ENCODE measurements at places on chromosomes 7 and 10.

DNA sequence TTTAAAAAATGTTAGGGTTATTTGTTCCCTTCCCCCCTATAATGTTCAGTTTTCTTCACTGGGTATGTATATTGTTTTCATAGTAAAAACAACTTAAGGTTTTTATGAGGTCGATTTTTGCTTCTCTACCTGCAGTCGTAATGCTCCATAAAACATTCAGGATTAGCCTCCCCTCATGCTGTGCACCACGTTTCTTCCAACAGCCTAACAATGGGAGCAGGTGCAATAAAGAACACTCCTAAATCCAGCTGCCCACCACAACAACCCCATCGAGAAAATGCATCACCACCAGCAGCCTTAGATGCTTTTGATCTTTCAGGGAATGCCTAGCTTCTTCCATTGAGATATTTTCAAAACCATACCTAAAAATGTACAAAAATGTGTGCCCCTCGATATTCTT, 111.1 kb downstream of the ADAM12 start:
- no peak for DNase-seq

GRCh38 chr7:52143219-52143618, 826.6 kb upstream of the COBL start:
- no peak for DNase-seq

- DNase-seq = peak; percentile 44
Measured at GRCh38 chr7:22697876-22698606, 29.0 kb upstream of the IL6 start.

- DNase-seq = no peak
Measured at GRCh38 chr7:155917836-155918430, 105.7 kb upstream of the SHH start.

DNA sequence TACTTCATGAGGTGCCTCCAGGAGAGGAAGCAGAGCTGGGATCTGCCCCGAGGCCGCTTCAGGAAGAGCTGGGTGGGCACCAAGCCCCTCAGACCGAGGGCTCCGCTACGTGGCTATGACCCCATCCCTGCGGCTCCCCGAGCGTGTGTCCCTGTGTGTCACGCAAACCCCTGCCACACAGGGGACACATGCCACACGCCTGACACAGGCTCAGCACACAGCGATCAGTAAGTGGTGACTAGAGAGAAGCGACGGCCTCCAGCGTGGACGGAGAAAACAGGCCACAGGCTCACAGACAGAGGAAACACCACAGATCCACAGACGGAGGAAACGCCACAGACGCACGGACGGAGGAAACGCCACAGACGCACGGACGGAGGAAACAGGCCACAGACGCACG, 18.5 kb downstream of the DIP2C start:
- no peak for DNase-seq

DNA sequence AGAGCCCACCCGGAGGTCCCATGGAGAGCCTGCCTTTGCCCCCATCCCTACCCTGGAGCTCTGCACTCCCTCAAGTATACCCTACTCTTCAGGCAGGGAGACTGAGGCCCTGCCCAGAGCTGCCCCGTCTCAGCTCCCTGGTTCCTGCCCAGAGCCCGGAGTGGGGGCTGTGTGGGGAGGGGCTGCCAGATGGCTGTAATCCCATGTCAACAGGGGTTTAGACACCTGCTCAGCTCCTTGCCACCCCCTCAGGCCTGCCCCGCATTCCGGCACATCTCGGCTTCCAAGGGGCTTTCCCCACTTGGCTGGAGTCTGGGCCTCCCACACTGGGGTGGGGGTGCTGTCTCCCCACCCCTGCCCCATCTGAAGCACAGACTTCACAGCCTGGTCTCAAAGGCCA, 20.9 kb upstream of the LFNG start:
- DNase-seq = no peak

GRCh38 chr10:96666741-96667140, 53.6 kb downstream of the PIK3AP1 start:
- DNase-seq = no peak

DNA sequence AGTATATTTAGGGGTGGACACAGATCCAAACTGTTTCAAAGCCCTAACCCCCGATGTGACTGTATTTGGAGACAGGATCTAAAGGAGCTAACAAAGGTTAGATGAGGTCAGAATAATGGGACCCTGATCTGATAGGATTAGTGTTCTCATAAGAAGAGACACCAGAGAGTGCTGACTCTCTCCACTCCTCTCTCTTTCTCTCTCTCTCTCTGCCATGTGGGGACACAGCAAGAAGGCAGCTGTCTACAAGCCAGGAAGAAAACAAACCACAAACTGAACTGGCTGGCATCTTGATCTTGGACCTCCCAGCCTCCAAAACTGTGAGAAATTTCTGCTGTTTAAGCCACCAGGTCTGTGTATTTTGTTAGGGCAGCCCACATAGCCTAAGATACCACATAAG, 84.7 kb upstream of the KDM7A start:
- no peak for DNase-seq

- DNase-seq = no peak
Measured at GRCh38 chr7:30837581-30837980, 66.4 kb downstream of the MINDY4 start.

DNA sequence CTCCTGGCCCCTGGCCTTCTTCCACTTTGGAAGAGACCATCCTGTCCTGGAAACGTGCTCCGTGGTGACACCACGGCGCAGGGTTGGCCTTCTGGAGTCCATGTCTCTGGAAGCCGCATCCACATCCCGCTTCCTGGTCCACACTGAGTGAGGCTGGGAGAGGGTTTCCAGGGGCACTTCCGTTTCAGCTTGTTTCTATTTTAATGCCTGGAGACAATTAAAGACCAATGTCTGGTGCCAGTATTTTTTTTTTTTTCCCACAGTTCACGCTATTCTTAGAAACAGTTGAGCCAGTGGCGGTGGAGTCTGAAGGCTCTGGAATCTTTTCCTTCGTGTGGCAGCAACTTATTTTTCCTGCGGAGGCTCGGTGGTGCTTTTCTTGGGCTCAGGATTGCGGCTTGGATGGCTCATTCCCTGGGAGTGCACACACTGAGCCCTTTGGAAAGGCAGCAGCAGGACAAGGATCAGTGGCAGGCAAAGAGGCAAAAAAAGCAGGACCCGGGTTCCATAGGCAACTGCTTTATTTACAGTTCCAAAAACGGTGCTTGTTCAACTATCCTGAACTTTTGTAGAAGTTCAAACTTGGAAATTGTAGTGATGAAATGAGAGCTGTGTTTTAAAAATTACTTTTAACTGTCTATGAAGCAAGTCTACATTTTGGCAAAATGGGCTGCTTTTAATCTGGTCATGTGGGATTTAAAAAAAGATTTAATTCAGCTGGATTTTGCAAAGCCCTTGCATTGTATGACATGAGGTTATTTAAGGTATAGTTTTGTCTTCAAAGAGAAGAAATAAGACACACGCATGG, 202.8 kb downstream of the BAMBI start:
- no peak for DNase-seq

- no peak for DNase-seq
Measured at GRCh38 chr10:58554316-58554715, 41.6 kb downstream of the BICC1 start.

- DNase-seq = no peak
Measured at GRCh38 chr10:35545878-35546590, 59.1 kb upstream of the GJD4 start.

GRCh38 chr7:87959336-87959735, 25.3 kb downstream of the ADAM22 start:
- DNase-seq = no peak

DNA sequence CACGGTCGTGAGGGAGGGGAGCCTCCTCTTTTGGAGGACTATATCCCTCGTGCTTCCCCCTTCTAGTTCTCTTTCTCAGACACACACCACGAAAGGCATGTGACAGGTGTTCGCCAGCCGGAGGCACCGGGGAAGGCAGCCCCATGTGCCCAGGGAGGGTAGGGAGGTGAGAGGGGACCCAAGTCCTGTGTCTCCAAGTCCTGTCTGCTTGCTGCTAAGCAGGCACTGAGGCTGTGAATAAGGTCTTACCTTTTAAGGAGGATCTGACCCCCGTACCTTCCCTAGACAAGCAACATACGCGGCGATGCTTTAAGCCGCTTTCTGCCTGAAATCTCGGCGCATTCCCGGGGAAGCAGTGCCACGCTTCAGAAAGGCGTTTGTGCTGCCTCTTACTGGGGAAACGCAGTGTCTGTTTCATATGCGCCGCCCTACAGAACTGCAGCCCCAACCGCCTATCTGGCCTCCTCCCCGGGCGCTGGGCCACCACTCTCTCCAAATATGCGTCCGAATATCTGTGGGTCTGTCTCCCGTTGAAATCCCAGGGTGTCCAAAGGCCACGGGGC, 770 bp downstream of the PLXNA4 start:
- no peak for DNase-seq

DNA sequence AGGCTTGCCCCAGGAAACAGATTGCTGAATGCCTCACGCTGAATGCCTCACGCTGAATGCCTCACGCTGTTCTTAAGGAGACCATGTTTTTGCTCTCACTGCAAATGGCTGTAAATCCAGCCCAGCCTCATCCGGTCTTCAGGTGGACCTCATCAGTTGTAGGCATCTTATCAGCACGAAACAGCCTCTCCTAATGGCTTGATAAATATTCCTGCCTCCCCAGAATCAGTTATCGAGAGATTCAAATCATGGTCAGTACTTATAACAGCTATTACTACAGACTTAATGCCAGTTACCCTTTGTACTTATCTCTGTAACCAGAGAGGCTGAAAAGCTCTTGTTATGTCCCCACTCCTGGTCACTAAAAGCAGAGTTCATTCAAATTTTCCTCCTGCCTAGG, 290.6 kb downstream of the FZD1 start:
- DNase-seq = no peak

- DNase-seq = no peak
Measured at GRCh38 chr10:50396491-50397311, 145.4 kb upstream of the ASAH2 start.

DNA sequence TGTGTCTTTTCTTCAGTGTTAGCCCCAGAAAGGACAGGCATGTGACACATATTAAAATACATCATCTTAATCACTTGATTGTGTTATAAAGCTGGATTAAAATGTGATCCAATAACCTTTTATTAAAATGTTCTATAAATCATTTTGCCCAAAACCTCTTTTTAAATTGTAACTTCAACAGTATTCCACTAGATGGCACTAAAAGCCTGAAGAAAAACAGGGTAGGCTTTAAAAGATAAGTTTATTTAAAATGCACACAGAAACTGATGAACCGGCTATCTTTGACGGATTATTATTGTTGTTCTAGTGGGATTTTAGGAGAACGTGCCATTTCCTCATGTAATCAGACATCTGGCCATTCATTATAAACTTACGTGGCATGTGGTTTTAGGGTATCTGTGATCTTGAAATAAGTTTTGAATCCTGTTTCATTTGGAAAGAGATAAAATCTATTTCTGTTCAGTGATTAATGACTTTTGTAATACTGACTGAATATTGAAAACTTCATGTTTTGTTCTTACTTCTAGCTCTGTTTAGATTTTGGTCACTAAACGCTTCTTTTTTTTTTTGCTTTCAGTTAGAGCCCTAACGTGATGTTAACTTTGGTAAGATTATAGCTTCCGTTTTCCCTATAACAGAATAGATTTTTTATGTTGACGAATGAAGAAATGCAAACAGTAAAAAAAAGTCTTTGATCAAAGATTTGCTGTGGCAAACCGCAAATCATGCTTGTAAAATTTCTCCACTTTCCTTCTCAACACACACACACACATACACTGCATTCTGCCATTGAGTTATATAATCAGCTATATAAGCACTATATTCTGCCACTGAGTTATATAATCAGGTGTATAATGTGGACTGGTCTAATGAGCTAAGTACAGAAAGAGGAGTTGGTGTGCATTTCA, 13.6 kb downstream of the VPS50 start:
- DNase-seq = peak; percentile 27

DNA sequence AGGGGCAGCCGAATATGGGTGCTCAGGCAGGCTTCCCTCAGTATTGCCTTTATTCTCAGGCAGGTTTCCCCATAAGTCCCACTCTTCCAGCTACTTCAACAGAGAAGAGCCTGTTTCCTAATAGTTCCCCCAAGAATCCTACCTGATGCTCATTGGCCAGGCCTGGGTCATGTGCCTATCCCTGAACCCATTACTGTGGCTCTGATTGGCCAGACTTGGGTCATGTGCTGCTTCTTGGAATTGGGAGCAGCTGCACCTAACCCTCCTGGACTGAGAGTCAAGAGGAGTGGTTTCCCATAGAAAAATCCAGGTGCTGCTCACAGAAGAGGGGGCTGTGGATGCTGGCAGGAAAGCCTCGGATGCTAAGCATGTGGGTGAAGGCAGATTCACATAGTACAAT, 21.7 kb downstream of the OPALIN start:
- no peak for DNase-seq

DNA sequence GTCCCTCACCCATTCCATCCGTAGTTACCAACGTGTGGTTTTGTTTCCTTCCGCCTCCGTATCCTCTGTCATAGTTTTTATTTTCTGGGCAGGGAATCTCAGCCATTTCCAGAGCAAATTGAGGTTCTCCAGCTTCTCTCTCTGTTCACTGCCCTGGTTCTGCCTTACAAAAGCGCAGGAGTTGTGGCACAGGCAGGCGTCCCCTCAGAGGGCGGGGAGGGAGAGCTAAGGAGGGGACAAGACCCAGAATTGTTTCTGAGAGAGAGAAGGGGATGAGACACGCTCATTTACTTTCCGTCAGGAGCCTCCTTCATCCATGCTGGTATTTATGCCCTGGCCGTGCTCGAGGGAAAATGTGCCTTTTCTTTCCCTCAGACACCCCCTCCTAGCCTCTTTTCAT, 71.0 kb downstream of the SH2D4B start:
- no peak for DNase-seq

DNA sequence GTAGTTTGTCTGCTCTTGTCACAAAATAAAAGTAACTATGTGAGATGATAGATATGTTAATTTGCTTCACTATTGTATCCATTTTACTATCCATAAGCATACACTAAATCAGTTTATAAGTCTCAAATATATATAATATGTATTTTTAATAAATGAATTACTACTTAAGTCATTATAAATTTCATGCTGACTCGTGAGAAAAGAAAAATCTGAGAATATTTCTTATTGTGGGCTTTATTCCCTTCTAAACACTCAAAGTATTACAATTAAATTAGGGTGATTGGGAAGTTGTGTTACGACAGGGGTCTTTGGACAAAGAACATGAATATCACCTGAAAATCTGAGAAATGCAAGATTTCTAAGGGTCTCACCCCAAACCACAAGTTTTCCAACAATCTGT, 48.7 kb upstream of the RELN start:
- no peak for DNase-seq

- no peak for DNase-seq
Measured at GRCh38 chr7:151732834-151733592, 143.9 kb downstream of the PRKAG2 start.

- no peak for DNase-seq
Measured at GRCh38 chr7:51619880-51620279, 303.3 kb upstream of the COBL start.

- DNase-seq = no peak
Measured at GRCh38 chr7:115635376-115635775, 395.2 kb downstream of the TFEC start.

- no peak for DNase-seq
Measured at GRCh38 chr7:158048569-158048968, 539.1 kb downstream of the PTPRN2 start.
